ENCODE measurements at places on chromosomes 5 and 9. TPM values are rescaled to one million over a fixed set of nuclear protein-coding genes. Genes with fewer than 3 reads are reported as not detected.

GRCh38 chr9:133532937-133533668 is 1.4 kb upstream of the ADAMTSL2 start:
- peak; percentile 76 for DNase-seq

DNA sequence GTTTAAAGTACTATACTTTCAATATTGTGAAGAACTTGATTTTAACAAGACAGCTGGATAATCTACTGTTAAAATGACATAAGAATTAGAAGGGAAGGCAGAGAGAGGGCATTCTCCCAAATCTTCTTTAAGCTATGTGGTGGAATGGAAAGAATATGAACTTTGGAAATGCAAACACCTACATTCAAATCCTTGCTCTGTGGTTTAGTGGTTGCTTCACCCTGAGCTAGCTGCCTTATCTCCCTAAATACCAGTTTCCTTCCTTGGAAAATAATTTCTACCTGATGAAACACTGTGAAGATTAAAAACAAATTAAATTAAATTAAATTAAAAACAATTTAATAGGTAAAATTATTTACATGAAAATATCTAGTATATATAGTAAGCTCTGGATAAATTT is 98.5 kb downstream of the GPR21 start:
- DNase-seq = no peak

DNA sequence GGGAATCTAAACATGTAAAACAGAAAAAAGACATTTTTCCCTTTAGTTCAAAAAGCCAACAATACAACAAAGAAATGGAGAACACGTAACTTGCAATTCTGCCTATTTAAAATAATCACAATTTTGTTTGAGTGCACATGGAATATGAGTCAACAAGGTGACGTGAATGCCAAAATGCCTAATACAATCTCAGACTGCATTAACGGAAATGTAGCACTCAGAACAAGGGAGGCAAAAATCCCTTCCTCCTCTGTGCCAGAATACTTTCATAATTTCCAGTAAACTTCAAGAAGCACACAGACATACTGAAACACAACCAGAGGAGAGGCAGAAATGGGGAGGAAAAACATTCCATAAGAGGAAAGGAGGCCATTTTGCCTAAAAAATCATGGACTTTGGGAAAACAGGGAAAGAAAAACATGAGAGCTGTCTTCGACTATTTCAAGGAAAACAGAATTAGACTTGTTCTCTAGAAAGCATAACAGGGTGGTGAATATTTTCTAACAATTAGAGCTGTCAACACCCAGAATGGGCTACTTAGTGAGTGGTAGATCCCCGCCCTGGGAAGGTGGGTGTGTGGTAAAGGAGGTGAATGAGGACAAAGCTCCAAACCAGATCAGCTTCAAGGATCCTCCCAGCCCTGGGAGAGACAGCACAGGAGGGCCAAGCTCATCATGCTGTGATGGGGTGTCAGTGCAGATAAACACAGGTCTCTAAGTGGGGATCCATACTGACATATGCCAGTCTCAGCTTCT is 48.2 kb downstream of the ABCA1 start:
- DNase-seq = no peak

GRCh38 chr5:66769839-66770617 is 173.8 kb downstream of the MAST4 start:
- DNase-seq = no peak

- no peak for DNase-seq
These were observed 256.6 kb downstream of the MSX2 start for GRCh38 chr5:174980952-174981351.

DNA sequence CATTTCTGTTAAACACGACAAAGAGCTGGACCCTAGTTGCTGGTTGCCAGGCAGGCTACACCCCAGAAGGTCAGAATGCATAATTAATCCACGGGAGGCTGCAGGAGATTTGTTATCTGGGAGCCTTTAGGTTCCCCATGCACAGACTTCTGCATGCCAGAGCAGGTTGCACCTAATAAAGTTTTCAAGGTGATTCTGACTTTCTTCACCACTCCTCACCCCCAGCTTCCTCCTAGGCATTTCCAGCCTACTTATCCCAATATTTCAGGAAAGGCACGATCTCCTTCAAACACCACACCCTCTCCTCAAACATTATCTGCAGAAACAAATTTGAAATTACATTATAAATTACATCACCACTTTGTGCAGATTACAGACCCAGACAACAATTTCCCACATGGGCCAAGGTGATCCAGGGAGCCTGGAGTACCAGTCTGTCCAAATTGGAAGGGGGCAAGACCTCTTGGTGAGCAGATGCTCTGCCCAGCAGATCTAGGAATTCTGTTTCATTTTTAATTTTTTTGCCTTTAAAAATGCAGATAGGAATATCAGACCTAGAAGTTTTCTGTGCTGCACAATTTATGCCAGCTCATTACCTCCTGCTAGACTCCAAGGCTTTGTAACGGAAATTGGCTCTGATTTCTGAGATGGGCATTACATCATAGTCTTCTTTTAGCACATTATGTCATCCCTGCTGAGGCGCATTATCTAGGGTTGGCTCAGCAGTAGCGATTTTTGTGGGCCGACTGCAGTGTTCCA is 363.4 kb upstream of the SLC30A5 start:
- no peak for DNase-seq

- DNase-seq = no peak
These were observed 41.3 kb upstream of the LPCAT1 start for GRCh38 chr5:1564824-1565736.

DNA sequence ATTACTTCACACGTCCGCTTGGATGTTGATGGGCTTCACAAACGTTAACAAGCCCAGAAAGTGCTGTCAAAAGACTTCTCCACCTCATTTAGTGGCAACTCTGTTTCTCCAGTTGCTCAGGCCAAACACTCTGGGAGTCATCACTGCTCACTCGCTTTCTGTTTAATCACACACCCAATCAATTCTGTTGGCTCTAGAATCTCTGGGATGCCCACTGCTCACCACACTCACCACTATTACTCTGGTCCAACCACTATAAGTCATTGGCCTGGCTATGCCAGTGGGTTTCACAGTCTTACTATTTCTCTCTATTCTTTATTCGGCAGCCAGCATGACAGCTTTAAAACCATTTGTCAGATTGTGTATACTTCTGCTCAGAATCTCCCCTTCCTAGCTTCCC is 163.5 kb downstream of the KDM4C start:
- no peak for DNase-seq

- no peak for DNase-seq
These were observed 269.4 kb downstream of the ZNF608 start for GRCh38 chr5:124477062-124477461.

DNA sequence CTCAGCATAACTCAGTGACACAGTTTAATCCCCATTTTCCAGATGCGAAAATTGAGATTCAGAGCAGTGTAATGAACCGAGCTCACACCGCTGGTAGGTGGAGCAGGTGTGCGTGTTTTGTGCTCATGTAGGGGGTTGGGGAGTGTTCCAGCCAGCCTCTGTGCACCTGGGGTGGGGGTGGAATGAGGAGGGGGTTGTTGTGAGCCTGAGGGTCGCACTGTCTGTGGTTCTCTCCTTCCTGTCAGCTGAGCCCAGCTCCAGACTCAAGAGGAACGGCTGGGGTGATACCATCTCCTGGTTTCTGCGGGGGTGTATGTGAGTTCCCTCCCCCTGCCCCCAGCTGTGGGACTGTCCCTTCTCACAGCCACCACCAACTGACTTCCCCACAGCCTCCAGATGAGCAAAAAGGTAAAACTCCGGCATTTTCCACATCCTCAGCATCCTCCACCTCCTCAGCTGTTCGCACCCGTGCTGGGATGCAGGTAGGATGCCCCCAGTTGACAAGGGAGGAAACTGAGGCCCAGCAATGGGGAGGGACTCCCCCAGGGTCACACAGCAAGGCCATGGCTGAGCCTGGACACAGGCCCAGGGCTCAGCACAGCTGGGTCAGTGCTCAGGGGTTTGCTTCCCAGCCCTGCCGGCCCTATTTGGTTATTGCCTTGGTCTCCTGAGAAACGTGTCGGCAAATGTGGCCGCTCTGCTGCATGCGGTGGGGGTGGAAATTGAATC is 2.1 kb downstream of the SH2D3C start:
- DNase-seq = no peak

- no peak for DNase-seq
These were observed 59.4 kb downstream of the ELAVL2 start for GRCh38 chr9:23766613-23767012.

DNA sequence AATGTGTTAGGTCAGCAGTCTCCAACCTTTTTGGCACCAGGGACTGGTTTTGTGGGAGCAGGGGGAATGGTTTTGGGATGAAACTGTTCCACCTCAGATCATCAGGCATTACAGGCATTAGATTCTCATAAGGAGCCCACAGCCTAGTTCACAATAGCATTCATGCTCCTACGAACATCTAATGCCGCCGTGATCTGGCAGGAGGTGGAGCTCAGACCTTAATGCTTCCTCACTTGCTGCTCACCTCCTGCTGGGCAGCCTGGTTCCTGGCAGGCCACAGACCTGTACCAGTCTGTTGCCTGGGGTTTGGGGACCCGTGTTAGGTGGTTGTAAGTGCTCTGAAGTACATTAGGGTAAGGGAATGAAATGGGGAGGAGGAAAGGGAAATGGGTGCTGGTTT is 9.7 kb upstream of the CTNNA1 start:
- no peak for DNase-seq

GRCh38 chr9:121424024-121424432 is 54.0 kb upstream of the STOM start:
- no peak for DNase-seq

DNA sequence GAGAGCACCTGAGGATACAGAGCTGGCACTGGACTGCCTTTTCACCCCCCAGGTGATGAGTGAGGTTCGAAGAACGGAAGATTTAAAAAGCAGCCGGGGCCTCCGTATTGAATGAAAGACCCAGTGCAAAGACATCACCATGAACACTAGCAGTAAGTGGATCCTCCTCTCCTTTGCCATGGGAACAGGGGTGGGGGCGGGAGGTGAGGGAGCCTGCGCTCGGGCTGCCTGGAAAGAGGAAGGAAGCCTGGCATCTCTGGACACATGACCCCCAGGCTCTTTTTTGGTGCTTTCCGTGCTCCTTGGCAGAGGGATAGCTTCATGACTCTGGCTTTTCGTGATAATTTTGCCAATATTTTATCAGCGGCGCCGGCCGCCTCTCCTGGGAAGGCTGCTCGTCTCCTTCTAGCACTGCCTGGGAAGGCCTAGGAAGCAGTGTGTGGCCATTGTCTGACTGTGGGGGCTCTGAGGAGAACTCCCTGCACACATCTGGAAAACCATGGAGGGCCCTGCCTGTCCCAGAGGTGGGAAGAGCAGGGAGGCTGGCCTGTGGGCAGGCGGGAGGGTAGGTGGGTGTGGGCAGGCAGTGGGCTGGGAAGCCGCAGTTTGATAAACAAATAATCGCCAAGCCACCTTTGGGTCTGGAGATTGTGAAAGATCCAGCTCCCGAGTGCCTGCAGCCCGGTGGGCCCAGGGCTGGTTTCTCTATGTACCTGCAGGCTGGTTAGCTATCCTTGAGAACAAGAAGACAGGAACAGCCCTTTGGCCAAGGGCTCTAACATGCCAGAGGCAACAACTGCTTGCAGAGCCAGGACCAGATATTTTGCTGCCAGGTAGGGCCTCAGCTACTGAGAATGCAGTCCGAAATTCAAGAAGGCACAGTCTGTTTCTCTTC is 911 bp downstream of the ABLIM3 start:
- DNase-seq = peak; percentile 45

GRCh38 chr9:87800456-87800855 is 74.5 kb downstream of the CTSL start:
- no peak for DNase-seq

DNA sequence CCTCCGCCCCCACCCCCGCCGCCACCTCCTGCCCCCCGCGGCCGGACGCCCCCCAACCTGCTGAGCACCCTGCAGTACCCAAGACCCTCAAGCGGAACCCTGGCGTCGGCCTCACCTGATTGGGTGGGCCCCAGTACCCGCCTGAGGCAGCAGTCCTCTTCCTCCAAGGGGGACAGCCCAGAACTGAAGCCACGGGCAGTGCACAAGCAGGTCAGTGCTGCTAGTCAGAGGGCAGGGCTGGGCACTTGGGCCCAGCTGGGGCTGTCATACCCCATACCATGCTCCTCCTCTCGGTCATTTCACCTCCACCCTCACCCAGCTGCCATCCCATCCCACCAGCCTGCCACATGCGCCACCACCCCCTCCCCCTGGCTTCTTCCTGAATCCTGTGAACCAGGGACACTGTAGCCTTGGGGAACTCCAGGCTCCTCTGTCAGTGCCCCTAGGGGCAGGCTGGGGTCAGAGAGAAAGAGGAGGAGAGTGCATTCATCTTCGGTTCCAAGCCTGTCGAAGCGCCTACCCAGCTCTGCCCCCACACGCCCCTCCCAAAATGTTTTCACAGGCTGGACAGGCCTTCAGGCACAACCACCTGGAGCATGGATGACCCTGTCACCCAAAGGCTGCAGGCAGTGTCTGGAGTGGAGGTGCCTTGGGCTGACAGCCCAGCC is 122.0 kb downstream of the DAB2IP start:
- DNase-seq = no peak

DNA sequence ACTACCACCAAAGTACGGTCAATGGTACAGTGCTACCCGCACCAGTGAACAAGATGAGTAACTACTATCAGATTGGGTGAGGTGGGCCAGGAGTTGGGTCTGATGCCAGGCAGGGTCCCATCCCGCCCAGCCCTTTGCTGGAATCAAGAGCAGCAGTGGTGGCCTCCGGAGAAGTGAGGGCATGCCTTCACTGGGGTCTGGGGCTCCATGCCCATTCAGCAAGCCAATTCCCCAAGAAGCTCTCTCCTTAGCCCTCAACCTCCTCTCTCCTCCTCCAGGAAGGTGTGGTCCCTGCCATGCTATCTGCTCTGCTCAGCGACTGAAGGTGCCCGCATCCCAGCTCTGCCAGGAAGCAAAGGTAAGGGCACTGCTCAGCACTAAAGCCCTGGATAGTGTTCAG is 62.7 kb upstream of the CPLX2 start:
- DNase-seq = no peak

DNA sequence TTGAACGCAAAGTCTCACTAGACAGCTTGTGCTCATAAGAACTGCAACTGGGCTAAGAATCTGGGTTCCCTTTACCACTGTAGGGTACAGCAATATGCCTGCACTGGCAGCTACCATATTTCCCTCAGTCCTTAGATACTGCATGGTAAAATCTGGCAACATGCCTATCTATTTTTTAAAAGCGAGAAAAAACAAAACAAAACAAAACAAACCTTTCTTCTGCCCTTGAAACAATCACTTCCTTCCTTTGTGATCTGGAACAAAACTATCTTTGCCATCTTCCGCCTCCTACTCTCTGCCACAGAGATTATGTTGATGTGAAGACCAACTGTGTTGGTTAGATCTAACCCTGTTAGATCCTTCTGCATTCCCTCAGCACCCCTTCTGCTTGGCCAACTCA is 242.9 kb downstream of the EBF1 start:
- no peak for DNase-seq

The AMBP gene
- 3,808 TPM for total RNA-seq

The NPM1 gene
- total RNA-seq = 539 TPM

The CDC37L1 gene
- 11.3 TPM for total RNA-seq

The NELFB gene
- 16.5 TPM for total RNA-seq

The SLC38A9 gene
- total RNA-seq = 24.6 TPM

The MTREX gene
- 43.8 TPM for total RNA-seq

The PCDHB3 gene
- total RNA-seq = 0.08 TPM
